ENCODE measurements at places on chromosomes 7 and 10.
A peak's percentile ranks its signal among the peaks of the same experiment; 100 is the strongest.

DNA sequence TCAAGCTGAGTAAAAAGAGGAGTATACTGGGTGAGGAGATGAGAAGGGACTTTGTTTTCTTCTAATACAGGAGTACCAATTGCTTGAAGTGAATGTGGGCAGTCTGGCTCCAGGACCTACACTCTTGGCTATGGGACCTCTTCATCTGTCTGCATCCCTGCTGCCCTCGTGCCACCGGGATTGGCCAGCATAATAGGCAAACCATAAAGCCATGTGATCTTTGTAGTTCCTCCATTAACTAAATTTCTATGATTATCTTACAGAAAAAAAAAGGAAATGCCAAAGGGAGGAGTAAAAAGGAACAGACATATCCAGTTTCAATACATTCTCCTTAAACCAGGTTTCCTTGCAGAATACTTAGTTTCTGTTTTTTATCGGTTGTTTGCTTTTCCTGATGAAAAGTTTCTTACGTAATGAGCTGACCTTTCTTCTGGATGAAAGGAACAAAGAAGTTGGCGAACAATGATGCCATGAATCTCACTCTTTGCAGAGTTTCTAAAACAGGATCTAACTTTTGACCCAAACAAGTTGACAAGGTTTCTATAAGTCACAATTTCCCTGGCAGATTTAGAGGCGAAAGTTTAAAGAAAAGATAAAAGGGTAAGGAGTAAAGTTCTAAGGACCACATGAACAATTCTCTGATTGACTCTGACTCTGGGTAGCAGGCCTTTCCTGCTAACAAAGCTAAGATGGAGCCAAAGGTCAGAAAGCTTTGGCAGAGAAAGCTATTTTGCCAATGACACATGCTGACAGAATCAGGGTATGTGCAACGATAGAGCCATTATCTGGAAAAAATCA, 54.1 kb downstream of the LAMB1 start:
- no peak for DNase-seq

DNA sequence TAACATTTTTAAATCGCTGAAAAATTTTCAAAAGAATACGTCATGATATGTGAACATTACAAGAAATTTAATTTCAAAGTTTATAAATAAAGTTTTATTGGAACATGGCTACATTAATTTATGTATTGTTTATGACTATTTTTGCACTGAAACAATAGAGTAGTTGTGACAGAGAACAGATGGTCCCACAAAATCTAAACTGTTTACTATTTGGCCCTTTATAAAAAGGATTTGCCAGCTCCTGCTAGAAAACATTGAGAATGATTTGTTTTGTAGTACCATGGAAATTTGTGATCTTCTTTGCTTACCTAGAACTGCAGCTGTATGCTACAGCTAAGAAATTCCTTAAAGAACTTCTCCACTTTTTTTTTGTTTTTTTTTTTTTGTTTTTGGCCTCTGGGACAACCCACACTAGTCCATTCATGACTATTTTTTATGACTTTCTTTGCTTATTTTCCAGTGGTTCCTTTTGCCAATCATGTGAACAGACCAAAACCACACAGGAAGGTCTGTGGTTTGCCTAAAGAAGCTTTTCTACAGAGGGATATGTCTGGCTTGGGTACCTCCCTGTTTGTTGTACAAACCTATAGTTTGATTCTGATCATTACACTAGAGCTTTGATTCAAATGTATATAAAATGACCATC, 55.7 kb downstream of the ST7 start:
- DNase-seq, result no peak

GRCh38 chr7:151626422-151627115, 106.9 kb upstream of the RHEB start:
- DNase-seq, result peak; percentile 14

- no peak for DNase-seq
Observed at GRCh38 chr10:83908506-83908905, 230.8 kb upstream of the GHITM start.

GRCh38 chr7:150325110-150325611, 1.8 kb upstream of the ACTR3C start:
- DNase-seq, result no peak

GRCh38 chr7:29100924-29101323, 45.4 kb downstream of the CPVL start:
- no peak for DNase-seq

GRCh38 chr7:120307991-120308545, 35.1 kb downstream of the KCND2 start:
- no peak for DNase-seq

DNA sequence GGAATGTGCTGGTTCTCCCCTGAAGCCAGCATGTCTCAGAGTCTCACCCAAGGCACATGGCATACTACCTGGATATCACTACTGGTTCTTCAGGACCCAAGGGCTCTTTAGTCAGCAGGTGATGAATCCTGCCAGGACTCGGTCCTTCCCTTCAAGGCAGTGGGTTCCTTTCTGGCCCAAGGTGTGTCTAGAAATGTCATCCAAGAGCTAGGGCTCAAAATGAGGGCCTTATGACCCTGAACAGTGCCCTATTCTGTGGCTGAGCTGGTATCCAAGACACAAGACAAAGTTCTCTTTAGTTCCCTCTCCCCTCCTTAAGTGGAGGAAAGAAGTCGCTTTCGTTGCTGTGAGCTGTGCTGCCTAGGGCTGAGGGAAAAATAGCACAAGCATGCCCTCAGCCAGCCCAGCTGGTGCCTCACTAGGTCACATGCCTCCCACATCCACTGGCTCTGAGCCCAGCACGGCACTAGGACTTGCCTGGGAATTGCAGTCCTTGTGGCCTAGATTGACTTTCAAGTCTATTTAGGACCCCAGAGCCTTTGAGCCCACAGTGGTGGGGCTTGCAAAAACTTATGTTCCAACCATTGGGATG, 106.0 kb downstream of the BMS1 start:
- DNase-seq, result no peak

DNA sequence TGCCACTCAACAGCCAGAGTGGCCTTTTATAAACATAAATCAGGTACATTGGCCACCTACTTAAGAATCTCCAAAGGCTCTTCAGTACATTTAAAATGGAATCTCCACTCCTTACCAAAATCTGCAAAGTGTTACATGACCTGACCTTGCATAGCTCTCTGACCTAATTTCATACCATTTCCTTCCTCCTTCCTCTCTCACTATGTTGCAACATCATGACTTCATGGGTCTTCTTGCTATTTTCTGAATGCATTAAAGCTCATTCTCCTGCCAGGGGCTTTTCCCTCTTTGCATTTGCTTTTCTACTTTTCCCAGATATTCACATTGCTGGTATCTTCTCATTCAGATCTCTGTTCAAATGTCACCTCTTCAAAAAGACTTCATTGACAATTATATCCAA, 22.1 kb upstream of the PPP1R17 start:
- no peak for DNase-seq

Measured in stimulated activated CD4-positive, alpha-beta T cell treated with anti-CD3 and anti-CD28 coated beads, Interleukin-4, amount 100 ng/mL, for 4 hours (primary cell).